ENCODE measurements at places on chromosomes 12 and 14. TPM values are rescaled to one million over a fixed set of nuclear protein-coding genes. Genes with fewer than 3 reads are reported as not detected.

The IGF1 gene
- not detected for total RNA-seq

The PXMP2 gene
- 145 TPM for total RNA-seq

The OTX2 gene
- total RNA-seq = not detected

DNA sequence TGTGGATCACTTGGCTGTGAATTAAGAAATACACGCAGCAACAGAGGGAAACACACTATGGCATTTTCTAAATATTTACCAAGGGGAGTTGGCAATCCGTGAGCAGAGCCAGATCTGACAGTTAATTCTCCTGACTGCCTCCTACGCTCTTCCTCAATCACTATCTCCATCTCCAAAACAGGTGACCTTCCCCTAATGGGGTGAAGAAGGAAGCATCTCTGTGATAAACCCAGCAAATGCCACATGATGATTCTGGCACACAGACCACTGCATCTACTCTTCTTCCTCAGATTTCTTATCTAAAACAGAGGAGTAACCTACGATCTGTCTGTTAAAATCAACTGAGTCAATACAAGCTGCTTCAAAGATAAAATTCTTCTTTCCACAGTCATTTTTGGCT, 4.4 kb downstream of the SPTB start:
- no peak for DNase-seq

The CFAP54 gene
- total RNA-seq = not detected

The MYF6 gene
- total RNA-seq = 0.07 TPM

DNA sequence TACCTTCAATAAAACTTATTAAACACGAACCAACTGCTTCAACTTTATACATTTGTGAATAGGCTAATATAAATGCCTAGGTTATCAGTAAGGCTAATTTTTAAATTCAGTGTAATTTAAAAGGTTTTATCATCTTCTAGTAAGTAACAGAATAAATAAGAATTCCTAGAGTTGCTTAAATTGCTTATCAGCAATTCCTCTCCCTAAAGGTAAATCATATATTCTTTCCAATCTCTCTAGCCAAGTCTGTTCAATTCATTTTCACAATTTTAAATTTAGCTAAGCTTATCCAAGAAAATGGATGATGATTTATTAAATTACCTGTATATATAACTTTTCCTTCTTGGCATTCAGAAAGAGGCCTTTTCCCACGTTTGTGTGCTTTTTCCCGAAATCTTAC, 4.6 kb downstream of the PUS7L start:
- no peak for DNase-seq

Measured in MG63 (cell line).